H1 (cell line): ENCODE measurements at places on chromosomes 3 and 15.
A peak's percentile ranks its signal among the peaks of the same experiment; 100 is the strongest.

DNA sequence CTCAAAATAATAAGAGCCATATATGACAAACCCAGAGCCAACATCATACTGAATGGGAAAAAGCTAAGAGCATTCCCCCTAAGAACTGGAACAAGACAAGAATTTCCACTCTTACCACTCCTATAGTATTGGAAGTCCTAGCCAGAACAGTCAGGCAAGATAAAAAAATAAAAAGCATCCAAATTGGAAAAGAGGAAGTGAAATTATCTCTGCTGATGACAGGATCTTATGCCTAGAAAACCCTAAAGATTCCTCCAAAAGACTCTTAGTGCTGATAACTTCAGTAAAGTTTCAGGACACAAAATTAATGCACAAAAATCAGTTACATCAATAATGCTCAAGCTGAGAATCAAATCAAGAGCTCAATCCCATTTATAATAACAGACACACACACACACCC, 45.9 kb upstream of the SLC2A2 start:
- DNase-seq, result no peak

DNA sequence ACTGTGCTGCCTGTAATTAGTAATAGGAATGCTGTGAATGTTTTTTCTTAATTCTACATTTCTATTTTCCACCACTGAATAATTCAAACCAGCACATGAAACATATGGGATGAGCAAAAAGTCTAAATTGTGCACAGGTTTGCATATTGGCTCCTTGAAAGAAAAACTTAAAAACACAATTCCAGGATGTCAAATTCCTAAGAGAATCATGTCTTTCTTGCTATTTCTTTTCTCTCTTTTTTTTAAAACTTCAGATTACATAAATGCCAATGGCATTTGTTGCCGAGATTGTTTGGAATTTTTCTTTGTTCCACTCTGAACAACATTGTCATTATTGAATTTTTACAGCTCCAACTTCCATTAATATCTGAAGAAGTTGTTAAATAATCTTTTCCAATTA, 60.8 kb downstream of the VGLL3 start:
- DNase-seq, result no peak

DNA sequence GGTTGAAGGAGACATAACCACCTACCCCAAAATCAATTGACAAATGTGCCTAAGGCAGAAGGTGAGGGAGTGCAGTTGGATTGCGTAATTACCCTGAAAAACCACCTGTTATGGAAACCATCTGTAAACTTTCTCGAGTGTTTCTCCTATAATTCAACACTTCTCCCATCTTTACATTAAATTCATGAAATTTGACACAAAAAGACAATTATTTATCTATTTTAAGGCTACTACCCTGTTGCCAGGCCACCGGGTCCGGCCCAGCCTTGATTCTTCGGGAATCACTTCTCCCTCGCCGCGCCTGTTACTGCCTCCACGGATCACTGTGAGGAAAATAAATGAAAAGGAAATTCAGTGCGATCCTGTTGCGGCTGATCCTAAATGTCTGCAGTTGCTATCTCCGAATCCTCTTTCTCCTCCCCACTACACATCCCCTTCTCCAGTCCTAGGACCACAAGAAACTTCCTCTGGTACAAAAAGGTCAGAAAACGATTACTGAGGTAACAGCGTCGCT, 646 bp downstream of the IQCB1 start:
- no peak for DNase-seq

- peak; percentile 83 for DNase-seq
Observed at GRCh38 chr15:82849556-82850512, 40.4 kb downstream of the WHAMM start.

- DNase-seq, result no peak
Observed at GRCh38 chr15:93235926-93236780, 147.1 kb upstream of the RGMA start.
